ENCODE measurements at places on chromosomes 12 and 14.
A peak's percentile ranks its signal among the peaks of the same experiment; 100 is the strongest.

- no peak for DNase-seq
Observed at GRCh38 chr14:58739674-58740073, 101.9 kb downstream of the DACT1 start.

GRCh38 chr12:26798023-26798422 is 35.0 kb downstream of the ITPR2 start:
- no peak for DNase-seq

DNA sequence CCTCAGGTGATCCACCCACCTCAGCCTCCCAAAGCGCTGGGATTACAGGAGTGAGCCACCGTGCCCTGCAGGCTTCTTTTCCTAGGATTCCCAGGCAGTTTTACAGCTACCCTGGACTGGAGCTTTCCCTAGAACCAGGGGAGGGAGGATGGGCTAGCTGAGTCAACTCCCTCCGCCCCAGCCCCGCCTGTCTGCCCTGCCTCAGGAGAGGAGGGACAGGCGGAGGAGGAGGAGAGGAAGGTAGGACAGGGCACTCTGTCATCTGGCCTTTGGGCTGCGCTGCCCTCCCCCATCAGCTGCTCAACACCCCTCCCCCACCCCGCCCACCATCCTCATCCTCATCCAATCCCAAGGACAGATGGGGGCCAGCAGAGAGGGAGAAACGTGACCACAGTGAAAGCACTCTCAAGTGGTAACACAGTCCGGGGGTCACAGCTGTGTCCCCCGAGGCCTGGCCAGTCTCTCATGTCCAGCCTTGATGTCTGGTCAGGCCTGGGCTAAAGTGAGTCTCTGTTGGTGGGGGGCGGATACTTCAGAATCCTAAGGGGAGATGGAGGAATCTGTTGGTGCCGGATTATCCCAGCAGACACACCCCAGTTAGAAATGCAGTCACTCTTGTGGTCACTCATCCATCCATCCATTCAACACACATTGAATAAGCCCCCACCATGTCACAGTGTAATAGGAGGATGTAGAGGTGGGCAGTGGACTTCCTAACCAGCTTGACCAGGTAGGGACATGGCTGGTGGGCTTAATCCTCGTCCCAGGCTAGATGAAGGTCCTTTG is 12.3 kb downstream of the FIGNL2 start:
- no peak for DNase-seq

- no peak for DNase-seq
Observed at GRCh38 chr14:91595736-91596135, 85.6 kb upstream of the PPP4R3A start.

DNA sequence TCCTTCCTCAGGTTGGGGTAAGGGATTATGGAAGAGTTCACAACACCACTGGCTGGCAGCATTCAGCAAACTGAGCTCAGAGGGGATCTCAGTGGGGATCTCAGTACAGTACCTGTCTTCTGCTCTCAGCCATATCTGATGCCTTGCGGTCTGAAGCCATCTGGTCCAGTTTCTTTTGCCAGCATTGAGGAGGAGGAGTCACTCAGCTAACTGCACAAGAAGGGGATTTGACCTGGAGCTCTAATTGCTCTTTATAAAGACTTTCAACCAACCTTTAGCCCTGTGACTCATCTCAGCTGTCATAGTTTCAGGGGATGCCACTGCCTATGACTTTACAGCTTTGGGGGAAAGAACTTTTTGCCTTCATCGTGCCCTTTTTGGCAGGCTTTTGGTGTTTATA is 44.9 kb downstream of the JKAMP start:
- no peak for DNase-seq

DNA sequence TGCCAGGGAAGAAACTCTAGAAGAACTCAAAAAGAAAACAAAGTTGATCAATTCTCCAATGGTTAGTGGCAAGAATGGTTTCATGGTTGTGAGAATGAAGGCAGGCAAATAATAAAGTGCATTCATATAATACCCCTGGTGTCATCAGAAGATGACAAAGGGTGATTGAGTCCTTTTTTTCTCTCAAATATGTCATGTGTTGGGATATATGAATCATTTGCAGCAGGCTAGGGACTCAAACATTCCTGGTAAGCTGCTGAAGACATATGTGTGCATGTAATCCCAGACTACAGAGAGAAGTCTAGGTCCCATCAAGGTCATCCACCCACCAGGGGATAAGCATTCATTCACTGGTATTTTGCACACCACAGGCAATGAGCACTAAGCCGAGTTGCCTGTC is 82.4 kb upstream of the MYF6 start:
- no peak for DNase-seq

DNA sequence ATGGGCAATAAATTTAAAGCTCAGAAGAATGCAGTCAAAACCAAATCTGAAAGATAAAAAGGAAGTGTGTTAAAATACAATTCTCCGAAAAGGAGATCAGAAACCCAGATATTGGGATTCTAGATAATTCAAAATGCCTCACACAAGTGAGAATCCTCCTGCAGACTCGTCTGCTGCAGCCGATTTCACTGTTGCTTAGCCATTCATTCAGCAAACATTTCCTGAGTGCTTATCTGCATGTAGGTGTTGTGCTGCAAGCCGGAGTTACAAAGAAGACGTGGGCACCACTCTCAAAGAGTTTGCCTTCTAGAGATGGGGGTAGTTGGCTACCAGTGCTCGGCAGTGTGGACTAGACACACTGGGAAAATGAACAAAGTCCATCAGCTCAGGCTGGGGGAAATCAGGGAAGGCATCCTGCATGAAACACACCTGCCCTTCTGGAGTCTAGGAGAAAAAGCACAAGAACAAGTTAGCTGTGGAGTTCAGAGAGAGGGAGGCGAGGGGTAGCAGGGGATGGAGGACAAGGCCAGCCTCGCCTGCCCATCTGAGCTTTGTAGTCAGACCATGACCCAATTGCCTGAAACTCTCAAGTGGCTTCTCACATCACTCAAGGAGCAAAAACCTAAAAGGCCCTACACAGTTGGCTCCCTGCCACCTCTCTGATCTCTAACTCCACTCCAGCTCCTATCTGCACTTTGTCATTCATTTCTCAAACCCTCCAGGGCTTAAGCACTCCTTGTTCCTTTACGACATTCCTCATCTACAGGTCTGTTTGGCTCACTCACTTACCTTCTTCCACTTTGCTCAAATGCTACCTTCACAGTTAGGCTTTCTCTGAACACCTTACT is 310.0 kb upstream of the DDHD1 start:
- DNase-seq, result no peak

- DNase-seq, result no peak
Observed at GRCh38 chr14:50778721-50779483, 52.1 kb downstream of the NIN start.

DNA sequence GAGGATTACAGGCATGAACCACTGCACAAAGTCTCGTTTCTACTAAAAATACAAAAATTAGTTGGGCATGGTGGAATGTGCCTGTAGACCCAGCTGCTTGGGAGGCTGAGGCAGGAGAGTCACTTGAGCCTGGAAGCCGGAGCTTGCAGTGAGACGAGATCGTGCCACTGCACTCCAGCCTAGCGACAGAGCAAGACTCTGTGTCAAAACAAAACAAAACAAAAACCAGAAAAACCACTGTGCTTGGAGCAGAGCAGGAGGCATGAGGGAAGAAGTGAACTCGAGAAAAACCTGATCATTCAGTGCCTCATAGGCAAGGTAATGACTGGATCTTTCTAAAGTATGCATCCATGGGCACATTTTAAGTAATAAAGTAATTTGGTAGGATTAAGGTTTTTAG is 487.8 kb downstream of the KCNH5 start:
- no peak for DNase-seq

DNA sequence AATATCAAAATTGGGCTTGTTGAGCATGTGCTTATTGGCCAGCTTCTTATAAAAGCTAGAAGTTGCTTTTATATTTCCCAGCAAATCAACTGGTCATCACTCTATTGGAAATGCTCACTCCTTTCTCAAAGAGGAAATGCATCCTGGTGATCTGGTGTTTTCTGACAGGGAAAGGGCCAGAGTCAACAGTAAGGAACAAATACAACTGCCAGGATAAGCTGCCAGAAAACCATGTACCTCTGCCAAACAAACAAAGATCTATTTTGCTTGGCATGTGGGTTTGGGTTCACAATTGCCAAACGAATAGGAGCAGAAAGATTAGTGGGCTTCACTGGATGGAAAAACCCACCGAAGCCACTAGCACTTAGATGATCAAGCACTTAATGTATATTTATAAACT is 126.9 kb upstream of the PDZRN4 start:
- no peak for DNase-seq

DNA sequence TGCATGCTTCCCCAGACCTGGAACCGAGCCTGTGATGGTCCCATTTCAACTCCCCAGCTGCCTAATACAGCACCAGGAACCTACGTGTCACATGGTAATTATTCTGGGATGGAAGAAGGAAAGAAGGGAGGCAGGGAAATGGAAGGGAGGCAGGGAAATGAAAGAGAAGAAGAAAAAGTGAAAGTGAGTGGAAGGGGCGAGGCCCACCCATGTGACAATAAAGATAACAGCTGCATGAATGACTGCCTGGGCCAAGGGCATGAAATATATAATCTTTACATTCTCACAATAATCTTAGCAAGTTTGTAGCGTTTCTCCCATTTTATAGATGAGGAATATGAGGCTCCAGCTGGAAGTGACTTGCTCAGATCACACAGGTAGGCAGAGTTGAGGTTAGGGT is 245.0 kb upstream of the PWP1 start:
- DNase-seq, result no peak

DNA sequence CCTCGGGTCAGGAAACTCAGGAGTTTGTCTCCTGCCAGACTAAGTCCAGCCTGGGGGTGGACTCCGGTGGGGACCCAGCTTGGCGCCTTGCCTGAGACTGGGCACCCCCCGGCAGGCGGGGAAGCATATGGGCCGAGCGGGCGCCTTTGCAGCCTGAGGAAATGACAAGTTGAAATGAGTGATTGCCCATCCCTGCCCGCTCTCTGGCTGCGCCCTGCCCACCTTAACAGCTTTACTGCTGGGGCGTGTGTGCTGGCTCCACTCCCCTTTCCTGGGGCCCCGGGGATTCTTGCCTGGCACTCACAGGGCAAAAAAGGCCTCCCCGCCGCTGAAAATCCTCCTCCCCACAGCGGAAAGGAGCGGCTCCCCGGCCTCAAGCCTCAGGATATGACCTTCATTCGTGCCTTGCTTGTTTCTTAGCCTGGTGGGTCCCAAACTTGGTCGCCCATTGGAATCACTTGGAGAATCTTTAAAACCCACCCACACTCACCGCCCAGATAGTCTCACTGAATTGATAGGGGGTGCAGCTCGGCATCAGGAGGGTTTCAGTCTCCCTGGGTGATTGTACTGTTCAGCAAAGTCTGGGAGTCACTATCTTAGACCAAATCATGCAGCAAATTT is 1.5 kb downstream of the RFLNA start:
- DNase-seq, result no peak

GRCh38 chr14:66139432-66139831 is 346.7 kb upstream of the CCDC196 start:
- DNase-seq, result no peak

DNA sequence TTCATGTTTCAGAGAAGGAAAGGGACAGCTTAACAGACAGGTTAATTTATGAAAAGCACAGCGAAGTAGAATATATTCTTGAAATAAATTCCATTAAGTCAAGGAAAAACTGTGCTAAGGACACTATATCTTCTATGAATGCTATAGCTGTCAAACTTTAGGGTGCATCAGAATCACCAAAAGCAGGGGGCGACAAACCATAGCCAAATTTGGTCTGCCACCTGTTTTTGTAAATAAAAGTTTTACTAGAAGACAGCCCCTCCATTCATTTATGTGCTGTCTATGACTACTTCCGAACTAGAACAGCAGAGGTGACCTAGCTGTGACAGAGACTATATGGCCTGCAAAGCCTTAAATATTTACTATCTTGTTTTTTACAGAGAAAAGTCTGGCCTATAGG is 25.9 kb downstream of the PPP4R3A start:
- no peak for DNase-seq

DNA sequence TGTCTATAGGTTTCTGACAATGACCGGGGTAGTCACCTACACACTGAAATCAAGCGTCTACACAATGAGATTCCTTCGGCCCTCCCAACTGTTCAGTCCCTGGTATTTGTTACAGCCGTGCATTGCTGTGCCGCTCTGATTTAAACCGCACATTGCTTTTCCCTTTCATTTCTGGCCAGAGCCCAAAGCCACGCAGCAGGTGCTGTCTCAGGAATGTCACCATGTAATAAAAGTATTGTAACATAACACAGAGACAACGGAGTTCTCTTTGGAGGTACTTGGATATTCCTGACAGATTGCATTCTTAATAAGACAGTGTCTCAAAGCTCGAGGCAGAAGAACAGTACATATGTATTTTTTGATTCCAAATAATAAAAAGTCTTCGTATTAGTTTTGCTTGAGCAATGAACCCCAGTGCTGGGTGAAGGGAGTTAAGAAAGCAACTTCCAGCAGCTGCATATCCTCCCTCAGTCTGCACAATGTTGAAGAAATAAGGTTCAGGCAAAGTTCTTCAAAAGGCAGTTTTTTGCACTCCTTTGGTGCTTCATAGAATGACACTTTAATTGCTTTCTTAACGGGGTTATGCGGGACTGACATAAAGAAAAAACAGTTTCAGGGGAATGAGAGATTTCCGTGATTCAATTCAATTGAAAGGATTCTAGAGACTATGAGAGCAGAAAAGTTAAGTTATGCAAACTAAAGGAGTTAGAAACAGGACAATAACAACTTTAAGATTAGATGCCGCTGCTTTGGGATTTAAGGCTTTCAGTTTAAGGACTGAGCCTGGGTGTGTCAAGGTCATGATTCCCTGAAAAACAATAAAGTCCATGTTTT is 288.7 kb upstream of the FLRT2 start:
- DNase-seq, result peak; percentile 40

- no peak for DNase-seq
Observed at GRCh38 chr12:27561535-27562350, 37.7 kb downstream of the PPFIBP1 start.

DNA sequence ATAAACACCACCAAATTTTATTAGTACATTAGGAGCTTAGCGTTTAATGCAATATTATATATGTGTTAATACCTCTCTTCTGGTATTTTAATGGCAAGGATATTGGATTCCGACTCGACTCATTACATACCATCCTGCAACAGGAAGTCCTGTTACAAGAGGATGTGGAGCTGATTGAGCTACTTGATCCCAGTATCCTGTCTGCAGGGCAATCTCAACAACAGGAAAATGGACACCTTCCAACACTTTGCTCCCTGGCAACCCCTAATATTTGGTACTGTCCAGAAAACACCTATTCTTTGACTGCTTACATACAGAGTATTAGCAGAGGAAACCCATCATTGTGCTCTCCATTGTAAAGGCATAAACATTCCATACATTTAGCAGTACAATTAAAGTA is 45.2 kb downstream of the VEZT start:
- DNase-seq, result no peak
